ENCODE measurements at places on chromosomes 5 and 9.

GRCh38 chr5:6819521-6819920, 106.3 kb downstream of the TENT4A start:
- DNase-seq = peak; percentile 72

DNA sequence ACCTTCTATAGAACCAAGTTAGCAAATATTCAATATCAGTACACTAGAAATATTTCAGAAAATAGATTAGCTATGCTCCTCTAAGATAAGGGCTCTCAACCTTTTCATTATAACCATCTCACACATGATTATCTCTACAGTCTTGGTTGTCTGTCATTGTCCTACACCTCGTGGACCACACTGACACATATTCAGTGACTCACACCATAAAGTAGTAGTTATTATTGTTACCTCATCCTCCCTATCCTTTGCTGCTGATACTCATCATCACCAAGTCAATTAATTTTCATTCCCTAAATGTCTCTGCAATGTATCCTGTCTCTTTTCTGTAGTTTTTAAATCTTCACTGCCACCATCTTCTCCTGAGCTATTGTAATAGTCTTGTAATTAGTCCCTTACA, 1309.2 kb upstream of the C9orf72 start:
- no peak for DNase-seq

GRCh38 chr9:17730899-17731298, 152.0 kb downstream of the SH3GL2 start:
- DNase-seq = no peak

GRCh38 chr5:138942861-138943260, 67.7 kb upstream of the LRRTM2 start:
- DNase-seq = no peak

DNA sequence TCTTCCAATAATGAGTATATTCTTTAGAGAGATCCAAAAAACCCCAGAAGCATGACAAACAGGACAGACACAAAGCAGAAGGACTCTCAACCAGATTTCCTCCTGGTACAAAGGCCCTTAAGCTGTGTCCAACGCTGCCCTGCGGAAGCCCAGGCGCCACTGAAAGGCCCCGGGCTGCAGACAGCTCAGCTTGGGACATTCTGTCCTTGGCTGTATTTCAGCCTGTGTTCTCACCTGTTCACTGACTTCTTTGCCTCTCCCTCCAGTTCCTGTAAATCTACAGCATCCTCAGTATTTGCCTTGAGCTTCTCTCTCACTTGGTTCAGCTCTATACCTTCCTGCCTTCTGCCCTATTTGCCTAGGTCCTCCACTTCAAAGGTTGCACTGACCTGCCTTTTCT, 96.5 kb downstream of the SH3TC2 start:
- DNase-seq = no peak

- no peak for DNase-seq
Observed at GRCh38 chr5:59036274-59036961, 453.5 kb downstream of the RAB3C start.

GRCh38 chr5:171157276-171157675, 151.8 kb upstream of the TLX3 start:
- no peak for DNase-seq

- DNase-seq = peak; percentile 70
Observed at GRCh38 chr5:100479079-100479688, 56.0 kb upstream of the FAM174A start.
